Neural progenitor cell (in vitro differentiated cells): ENCODE measurements at places on chromosomes 12 and 14. TPM values are rescaled to one million over a fixed set of nuclear protein-coding genes. Genes with fewer than 3 reads are reported as not detected.
A peak's percentile ranks its signal among the peaks of the same experiment; 100 is the strongest.

Gene TEX22
- 0.84 TPM in 1 of 2 replicates, not detected in the other for total RNA-seq

Gene FGF6
- total RNA-seq, result not detected in 2 replicates

Gene ACRBP
- total RNA-seq, result 2.7 and 3.8 TPM in 2 replicates

Gene TCL1B
- 0.12 TPM in 1 of 2 replicates, not detected in the other for total RNA-seq

Gene ETNK1
- total RNA-seq, result 35.5 and 53.9 TPM in 2 replicates

Gene ACSS3
- total RNA-seq, result 22.9 and 26.5 TPM in 2 replicates

Gene IL26
- total RNA-seq, result not detected in 2 replicates

Gene SIX1
- 0.28 TPM in 1 of 2 replicates, not detected in the other for total RNA-seq

Gene OVCH1
- total RNA-seq, result 0.06 TPM in 1 of 2 replicates, not detected in the other

Gene CLEC2A
- total RNA-seq, result not detected in 2 replicates

DNA sequence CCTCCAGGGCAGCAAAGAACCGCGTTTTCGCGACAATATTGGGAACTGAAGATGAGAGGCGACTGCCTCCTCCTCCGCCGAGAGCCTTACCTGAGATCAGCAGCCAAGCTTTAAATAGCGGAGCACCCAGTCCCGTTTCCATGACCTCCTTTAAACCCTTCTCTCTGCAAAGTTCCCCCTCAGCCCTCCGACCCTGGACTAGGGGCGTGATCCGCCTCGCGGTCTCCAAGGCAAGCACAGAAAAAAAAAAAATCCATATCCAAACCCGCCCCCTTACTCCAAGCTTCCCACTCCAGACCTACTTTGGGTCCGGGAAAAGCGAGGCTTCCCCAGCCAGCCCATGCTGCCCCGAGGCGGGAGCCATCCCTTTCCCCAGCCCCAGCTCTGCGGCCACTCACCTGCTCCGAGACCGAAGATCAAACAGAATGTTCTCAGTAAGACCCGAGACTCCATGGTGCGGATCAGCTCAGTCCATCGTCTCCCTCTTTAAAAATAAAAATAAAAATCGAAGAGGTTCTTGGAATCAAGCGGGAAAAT lies 630 bp downstream of the NELL2 start:
- H3K27ac ChIP-seq, result peak overlapping the region; percentile 83
- peaks cover 14% of the 10 kb centered on the region for H3K27me3 ChIP-seq
- peak; percentile 62 for DNase-seq
- peaks cover 30% of the 10 kb centered on the region for H3K4me1 ChIP-seq

DNA sequence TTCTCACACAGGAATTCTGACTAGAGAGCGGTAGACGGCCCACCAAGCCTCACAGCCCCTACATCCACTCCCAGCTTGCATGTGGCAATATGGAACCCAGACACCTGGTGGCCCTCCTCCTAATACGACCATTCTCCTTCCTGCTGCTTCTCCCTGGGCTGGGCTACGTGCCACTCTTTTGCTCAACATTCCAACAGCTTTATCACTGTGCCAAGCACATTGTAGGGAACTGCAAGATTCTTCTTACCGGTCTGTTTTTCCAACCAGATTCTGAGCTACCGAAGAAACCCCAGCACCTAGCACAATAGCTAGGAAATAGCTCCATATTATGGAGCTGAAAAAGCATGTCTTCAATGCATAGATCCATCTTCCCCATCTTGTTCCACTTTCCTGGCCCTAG lies 58.1 kb downstream of the STXBP6 start:
- H3K27ac ChIP-seq, result no peak overlapping the region
- H3K4me1 ChIP-seq, result no peaks in the 10 kb centered on the region
- no peaks in the 10 kb centered on the region for H3K36me3 ChIP-seq
- DNase-seq, result no peak
- no peak overlapping the region for H3K4me3 ChIP-seq

- no peaks in the 10 kb centered on the region for H3K36me3 ChIP-seq
- no peaks in the 10 kb centered on the region for H3K4me1 ChIP-seq
- no peaks in the 10 kb centered on the region for H3K27me3 ChIP-seq
- no peak overlapping the region for H3K4me3 ChIP-seq
- H3K27ac ChIP-seq, result no peak overlapping the region
- DNase-seq, result no peak
Observed at GRCh38 chr12:91213-91612, 24.6 kb downstream of the IQSEC3 start.

- no peak overlapping the region for H3K27ac ChIP-seq
- peaks cover 8% of the 10 kb centered on the region for H3K4me1 ChIP-seq
- DNase-seq, result peak; percentile 83
Observed at GRCh38 chr12:52278575-52279421, 4.4 kb downstream of the KRT86 start.

DNA sequence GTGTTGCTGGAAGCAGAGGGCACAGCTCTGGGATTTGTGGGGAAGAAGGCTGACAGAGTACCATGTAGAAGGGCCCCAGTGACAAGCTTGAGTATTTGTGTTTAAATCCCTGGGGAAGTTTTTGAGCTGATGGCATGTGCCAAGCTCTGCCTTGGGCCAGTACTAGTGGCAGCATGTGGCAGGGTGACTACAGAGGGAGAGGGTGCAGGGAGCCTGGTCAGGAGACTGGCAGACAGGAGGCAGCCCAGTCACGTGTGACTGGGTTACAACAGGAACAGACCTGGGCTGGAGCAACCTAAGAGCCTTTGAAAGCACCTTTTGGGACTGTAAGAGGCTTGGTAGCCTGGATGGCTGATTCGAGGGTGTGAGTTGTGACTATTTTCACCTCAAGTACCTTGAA lies 112.1 kb downstream of the TSPAN9 start:
- DNase-seq, result no peak
- H3K36me3 ChIP-seq, result no peaks in the 10 kb centered on the region
- no peaks in the 10 kb centered on the region for H3K27me3 ChIP-seq
- no peak overlapping the region for H3K27ac ChIP-seq

DNA sequence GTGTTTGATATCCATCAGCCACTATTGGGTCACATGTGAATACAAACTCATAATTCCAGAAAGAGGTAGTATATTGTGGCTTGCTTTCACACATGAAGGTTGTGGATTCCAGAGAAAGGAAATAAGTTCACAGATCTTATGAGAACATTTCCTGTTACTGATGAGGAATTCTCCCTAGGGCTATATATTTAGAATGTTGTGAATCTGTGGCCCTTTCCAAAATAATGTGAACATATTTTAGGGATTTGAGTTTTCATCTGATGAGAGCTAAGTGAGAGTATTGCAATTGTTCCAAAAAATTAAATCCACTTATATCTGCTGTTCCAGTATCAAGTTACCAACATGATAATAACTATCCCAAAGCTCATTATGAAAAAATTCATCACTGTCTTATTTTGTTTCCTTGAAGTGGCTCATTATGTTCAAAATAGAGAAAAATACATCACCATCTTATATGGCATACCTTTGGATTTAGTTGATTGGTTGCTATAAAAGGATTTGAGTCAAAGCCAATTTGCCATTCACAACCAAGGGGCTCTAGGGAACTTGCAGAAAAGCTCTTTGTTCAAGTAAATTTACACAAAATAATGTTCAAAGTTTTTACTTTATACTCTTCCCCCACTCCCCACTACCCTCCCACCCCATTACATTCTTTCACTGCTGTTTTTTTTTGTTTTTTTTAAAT lies 76.3 kb downstream of the MYRFL start:
- no peaks in the 10 kb centered on the region for H3K27me3 ChIP-seq
- H3K4me3 ChIP-seq, result no peak overlapping the region
- no peak for DNase-seq
- no peaks in the 10 kb centered on the region for H3K36me3 ChIP-seq
- no peak overlapping the region for H3K27ac ChIP-seq
- peaks cover 23% of the 10 kb centered on the region for H3K4me1 ChIP-seq

DNA sequence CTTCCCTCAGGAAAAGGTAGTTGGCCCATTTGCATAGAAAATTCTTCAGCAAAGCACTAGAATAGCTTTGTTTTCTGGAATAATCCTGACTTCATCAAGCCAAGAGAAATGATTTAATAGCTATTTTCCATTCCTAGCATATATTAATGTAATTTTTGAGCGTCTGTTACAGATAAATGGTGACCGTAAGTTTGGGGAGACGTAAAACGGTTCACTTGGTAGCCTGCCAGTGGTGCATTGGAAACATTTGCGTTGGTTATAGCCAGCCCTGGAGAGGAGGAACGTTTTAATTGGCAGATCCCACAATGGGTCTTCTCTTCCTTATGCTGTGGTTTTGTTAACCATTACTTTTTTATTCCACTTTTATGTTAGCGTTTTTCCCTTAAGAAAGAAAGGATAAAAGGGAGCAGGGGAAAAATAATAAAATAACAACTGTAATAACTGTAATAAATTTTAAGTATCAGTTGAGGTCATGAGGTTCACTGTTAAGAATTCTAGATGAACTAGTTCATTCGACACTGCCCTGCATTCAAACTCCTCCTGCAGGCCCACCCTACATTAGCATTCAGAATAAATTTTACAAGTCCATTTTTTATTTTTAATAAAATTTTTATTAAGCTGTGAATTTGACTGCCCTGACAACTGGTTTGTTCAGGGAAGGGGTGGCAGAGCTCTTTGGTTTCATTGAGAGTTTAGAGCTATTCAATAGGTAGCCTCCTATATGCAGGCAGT lies 300.7 kb downstream of the ERC1 start:
- H3K27me3 ChIP-seq, result no peaks in the 10 kb centered on the region
- peaks cover 21% of the 10 kb centered on the region for H3K4me1 ChIP-seq
- no peak overlapping the region for H3K4me3 ChIP-seq
- no peak for DNase-seq

GRCh38 chr14:65038966-65039365 lies 52.3 kb downstream of the FNTB start:
- no peak overlapping the region for H3K4me3 ChIP-seq
- H3K36me3 ChIP-seq, result no peaks in the 10 kb centered on the region
- H3K27ac ChIP-seq, result no peak overlapping the region
- H3K27me3 ChIP-seq, result no peaks in the 10 kb centered on the region

DNA sequence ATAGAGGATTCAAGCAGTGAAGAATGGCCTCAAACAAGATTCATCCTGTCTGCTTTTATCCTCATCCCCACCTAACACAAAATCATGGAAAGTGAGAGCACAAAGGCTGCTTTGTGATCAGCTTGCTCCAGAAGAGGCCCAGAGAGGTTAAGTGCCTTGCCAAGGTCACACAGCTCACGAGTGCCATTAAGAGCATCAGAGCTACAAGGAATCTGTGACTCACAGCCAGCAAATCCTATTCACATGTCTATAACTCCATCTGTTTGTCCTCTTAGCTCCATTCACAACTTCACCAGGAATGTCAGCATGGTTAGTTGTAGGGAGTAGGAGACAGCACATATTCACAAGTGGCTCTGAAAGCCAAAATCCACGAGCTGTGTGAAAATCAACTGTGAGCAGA lies 79.8 kb downstream of the TTC9 start:
- DNase-seq, result no peak
- no peak overlapping the region for H3K4me3 ChIP-seq
- no peaks in the 10 kb centered on the region for H3K4me1 ChIP-seq
- H3K27ac ChIP-seq, result no peak overlapping the region
- H3K27me3 ChIP-seq, result no peaks in the 10 kb centered on the region

- H3K36me3 ChIP-seq, result peaks cover 6% of the 10 kb centered on the region
- DNase-seq, result no peak
- no peaks in the 10 kb centered on the region for H3K27me3 ChIP-seq
- no peaks in the 10 kb centered on the region for H3K4me1 ChIP-seq
- no peak overlapping the region for H3K4me3 ChIP-seq
Observed at GRCh38 chr12:19323805-19324204, 115.5 kb upstream of the AEBP2 start.

- no peak for DNase-seq
- H3K27ac ChIP-seq, result no peak overlapping the region
- no peak overlapping the region for H3K4me3 ChIP-seq
- no peaks in the 10 kb centered on the region for H3K4me1 ChIP-seq
Observed at GRCh38 chr12:27179400-27180214, 64.5 kb upstream of the STK38L start.
